Left lung (tissue), 14 donors: ENCODE measurements at places on chromosomes 13 and 19. TPM values are rescaled to one million over a fixed set of nuclear protein-coding genes. Genes with fewer than 3 reads are reported as not detected.
A peak's percentile ranks its signal among the peaks of the same experiment; 100 is the strongest.

GRCh38 chr13:20161275-20161950, 561 bp upstream of the GJA3 start:
- no peak for DNase-seq

GRCh38 chr13:95898256-95898655, 154.9 kb downstream of the UGGT2 start:
- no peak for DNase-seq

GRCh38 chr19:3593156-3593555, 7.9 kb downstream of the GIPC3 start:
- no peak for DNase-seq

DNA sequence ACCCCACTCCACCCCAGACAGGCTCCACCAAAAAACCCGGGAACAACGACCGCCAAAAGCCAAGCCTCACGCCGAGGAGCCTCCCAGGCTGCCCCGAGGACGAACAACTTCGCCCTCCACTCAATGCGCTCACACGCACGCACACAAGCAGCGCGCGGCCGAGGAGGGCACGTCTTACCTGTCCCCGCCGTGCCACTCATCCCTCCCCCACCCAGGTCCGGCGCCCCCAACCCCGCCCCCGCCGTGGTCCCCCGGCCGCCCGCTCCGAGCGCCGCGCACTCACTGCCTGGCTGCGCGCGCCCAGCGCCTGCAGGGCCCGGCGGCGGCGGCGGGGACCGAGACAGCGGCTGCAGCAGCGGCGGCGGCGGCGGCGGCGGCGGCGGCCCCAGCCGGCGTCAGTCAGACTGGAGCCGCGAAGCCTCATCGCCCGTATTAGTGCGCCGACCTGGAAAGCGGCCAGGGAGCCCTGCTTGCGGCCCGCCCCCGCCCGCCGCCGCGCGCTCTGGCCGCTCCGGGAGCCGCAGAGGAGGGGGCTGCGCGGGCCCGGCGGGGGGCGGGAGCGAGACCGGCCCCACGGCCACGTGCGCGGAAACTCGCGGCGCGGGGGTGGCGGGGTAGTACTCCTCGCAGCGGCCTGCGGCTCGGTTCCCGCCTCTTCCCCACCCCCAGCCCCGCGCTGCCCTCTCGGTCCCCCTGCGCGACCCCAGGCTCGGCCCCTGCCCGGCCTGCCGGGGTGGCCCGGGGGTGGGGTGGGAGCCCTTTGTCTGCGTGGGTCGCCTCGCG, at the start of gene SMAD9:
Gene SMAD9, minus strand, starts transcription at position 406 of the 783 bp plus-strand sequence. CDS start 40,549 bp downstream, outside the sequence.
- peak; percentile 67 for DNase-seq

- DNase-seq = no peak
Measured at GRCh38 chr13:81795710-81796109, 1454.8 kb upstream of the SPRY2 start.

DNA sequence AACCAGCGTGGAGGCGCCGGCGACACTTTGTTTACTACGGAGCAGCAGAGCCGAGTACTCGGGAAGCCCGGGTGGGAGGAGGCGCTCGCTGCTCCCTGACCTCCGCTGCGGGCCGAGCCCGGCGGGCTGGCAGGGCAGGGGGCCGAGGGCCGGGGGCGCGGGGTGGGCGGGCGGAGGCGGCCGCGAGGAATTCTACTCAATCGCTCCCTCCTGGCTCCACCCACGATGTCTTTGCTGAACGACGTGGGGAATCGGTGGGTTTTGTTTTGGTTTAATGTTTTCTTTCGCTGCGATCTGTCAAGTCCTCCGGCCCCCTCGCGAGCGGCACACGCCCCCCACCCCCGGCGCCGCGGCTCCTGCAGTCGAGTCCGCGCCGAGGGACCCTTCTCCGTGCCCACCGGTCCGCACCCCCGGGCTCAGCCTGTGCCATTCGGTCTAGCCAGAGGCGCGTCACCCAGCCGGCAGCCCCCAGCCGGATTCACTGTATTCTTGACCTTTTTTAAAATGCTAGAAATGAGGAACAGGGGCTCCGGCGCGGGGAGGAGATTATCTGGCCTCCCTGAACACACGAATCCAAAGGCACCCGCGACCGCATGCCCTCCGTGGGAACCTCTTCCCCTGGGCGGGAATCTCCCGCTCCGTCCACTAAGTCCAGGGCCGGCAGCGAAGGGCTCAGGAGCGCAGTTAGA, 636 bp upstream of the FOXO1 start:
- no peak for DNase-seq

DNA sequence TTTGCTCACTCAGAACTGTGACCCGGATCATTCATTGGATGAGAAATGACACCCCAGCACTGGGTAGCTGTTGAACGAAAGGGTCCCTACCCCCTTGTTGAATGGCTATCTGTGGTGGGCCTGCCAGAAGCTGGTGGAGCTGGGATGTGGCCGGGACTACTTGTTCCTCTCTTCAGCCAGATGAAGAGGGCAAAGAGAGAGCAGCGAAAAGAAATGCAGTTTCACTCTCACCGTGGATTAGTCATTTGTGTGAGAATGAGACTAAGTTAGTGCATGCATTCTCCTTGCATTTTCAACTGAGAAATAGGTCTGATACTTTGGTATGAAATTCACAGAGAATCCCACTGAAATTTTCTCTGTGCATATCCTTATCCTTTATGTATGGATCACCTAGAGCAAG, 553.1 kb downstream of the IRS2 start:
- DNase-seq = no peak

- DNase-seq = no peak
Measured at GRCh38 chr19:13398780-13399726, 107.2 kb downstream of the CACNA1A start.

DNA sequence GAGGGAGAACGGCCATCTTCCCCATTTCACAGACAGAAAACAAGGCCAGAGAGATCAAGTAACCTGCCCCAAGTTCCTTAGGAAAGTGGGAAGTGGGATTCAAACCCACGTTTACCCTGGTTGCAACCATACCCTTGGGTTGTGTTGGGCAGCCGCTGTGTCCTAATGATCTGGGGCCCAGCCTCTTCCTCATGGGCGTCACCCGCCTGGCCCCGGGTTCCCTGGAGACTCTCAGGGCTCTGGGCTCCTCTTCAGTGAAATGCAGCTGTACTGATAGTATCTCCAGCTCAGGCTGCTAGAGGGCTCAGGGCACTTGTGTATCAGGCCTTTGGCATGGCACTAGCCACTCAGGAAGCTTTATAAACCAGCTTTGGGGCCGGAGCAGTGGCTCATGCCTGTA, 9.8 kb downstream of the TMED1 start:
- no peak for DNase-seq

DNA sequence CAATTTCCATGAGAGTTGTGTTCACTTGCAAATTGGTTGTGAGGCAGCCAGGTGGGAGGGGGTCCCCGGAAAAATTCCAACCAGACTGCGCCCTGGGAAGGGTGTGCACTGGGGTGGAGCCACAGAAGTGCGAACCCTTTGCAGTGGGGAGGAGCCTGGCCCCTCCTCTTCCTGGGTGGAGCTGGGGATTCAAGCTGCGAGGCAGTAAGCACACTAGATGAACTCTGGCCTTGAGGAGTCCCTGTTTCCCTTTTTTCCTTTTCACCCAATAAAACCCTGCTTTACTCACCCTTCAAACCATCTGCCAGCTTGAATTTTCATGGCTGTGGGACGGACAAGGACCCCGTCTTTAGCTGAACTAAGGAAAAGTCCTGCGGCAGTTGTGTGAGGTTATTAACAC, 31.0 kb upstream of the MBNL2 start:
- DNase-seq = no peak

GRCh38 chr19:20339444-20339843, 172.4 kb downstream of the ZNF486 start:
- DNase-seq = no peak

GRCh38 chr19:1901940-1902404, 3.2 kb upstream of the ADAT3 start:
- DNase-seq = no peak

DNA sequence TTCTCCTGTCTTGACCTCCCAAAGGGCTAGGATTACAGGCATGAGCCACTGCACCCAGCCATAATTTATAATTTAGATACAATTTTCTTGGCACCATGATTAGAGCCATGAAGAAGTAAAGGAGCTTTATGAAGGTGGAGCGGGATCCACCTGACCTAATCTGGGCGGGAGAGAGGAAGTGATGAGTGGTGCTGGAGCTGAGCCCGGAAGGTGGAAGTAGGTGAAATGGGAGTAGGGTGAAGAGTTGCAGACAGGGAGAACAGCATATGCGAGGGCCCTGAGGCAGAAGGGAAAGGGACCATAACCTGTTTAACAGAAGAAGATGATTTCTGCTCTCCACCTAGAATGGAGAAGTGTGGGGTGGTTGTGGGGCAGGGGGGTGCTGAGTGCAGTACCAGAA, 4.2 kb downstream of the BLOC1S3 start:
- DNase-seq = no peak

DNA sequence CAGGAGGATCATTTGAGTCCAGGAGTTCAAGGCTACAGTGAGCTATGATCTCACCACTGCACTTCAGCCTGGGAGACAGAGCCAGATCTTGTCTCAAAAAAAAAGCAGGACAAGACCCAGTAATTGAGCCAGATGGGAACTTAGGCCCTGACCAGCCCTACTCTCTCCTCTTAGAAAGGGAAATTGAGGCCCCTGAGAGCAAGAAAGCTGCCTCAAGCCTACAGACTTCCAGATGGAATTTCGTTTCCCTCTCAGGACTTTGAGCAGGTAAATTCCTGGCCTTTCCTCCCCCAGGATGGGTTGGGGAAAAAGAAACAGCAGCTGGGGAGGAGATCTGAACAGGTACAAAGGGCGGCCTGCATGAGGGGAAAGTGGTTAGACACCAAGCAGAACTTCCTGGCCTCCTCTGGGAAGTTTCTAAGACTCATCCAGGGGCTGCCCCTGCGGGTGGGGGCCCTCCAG, 3.6 kb upstream of the BCL3 start:
- DNase-seq = no peak

DNA sequence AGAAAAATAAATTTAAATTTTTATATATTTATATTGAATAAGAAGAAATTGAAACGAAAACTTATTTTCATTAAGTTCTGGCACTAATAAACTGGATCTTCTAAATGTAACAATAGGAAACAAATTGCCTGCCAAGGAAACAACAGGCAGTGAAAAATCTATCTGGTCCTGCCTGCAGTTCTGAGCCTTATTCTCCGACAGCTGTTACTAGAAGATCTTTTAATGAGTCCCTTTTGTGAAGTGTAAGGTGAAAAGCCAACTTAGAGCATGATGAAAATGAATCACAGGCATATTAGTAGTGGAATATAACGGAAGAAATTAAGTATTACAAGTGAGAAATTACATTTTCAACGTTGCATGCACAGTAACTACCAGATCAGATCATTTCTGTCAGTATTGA, 1002.7 kb upstream of the PCDH20 start:
- peak; percentile 1 for DNase-seq

- DNase-seq = no peak
Measured at GRCh38 chr13:96940961-96941360, 53.3 kb downstream of the OXGR1 start.

DNA sequence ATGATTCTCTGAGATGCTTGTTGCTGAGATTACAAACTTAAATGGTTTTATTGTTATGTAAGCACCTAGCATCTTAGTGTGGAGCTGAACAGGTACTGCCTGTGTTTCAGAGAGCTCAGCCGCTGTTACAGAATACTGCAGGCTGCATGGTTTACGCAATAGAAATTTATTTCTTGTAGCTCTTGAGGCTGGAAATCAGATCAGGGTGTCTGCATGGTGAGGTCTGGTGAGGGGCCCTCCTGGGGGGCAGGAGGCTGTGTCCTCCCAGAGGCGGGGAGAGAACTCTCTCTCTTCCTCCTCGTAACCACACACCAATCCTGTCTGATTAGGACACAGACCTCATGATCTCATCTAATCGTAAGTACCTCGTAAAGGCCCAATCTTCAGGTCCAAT, 13.1 kb downstream of the ATP11A start:
- DNase-seq = no peak

DNA sequence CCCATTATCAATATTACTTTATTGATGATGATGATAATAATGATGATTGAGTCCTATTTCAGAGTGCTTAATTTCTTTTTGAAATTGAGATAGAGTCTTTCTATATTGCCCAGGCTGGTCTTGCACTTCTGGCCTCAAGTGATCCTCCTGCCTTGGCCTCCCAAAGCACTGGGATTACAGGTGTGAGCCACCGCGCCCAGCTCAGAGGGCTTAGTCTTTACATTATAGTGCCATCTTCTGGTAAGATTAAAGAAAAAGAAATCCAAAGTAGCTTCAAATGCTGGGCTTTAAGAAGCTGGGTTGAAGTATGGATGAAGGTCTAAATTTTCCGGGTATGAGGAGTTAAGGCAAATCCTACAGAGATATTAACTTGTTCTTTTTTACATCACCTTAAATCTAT, 3.4 kb upstream of the ZNF333 start:
- DNase-seq = no peak

DNA sequence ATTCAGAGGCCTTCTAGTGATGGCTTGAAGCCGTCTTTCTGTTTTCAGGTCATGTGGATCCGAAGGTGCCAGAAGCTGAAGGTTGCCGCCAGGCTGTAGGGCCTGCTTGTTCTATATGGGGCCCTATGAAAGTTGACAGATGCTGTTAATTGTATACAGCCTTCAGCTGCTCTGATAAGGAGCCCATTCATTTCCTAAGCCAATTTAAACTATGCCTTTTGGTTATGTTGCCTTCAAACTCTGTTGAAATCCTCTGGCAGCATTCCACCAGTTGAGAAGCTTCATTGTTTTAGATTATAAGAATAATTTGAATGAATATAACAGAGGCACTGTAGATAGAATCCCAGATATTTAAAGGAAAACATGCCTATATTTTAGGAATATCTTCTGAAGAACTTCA, 34.4 kb downstream of the RAP2A start:
- no peak for DNase-seq

DNA sequence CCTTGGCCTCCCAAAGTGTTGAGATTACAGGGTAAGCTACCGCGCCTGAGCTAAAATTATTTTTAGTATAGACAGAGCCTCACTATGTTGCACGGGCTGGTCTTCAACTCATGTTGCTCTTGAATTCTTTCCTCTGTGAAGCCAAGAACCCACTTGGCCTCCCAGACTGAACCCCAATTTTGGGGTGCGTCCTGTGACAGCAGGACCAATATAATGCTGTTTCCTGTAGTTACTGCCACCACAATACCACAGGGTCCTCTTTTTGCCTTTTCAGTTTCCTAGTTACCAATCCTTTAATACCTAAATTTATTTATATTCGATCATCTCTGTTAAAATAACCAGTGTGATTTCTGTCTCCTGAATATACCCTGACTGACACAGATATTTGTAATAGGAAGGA, 32.9 kb downstream of the TSKS start:
- DNase-seq = no peak

- peak; percentile 89 for DNase-seq
Measured at GRCh38 chr13:48731957-48732569, 78.3 kb downstream of the CYSLTR2 start.

GRCh38 chr13:46058268-46058667, 5.7 kb upstream of the ZC3H13 start:
- no peak for DNase-seq

ELSPBP1 gene
- not detected for total RNA-seq

PCDH17 gene
- total RNA-seq = 31.5 TPM

NALCN gene
- total RNA-seq = 1.9 TPM

MADCAM1 gene
- total RNA-seq = not detected

SGCG gene
- total RNA-seq = 2.5 TPM

TGDS gene
- 9.9 TPM for total RNA-seq

RSPH6A gene
- total RNA-seq = not detected
